Astrocyte of the spinal cord (primary cell): ENCODE measurements at places on chromosomes 4 and X.

DNA sequence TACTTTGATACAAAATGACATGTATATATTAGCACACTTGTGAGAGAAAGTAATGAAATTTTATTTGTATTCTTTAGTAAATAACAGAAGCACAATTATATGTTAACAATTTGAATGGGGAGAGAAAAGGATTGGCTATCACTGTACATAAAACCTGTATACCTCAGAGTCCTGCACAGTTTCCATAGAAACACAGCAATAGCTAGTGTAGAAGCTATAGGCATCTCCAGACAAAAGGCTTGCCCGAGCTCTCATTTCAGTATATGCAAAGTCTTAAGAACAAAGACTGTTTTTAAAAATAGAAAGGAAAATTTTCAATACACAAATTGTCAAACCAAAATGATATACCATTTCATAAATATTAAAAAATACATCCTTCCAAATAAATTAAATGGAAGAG lies 38.5 kb downstream of the GPM6A start:
- DNase-seq: no peak

- no peak for DNase-seq
Measured at GRCh38 chr4:123575291-123575690, 178.7 kb downstream of the SPRY1 start.

GRCh38 chr4:105837037-105837436 lies 58.2 kb upstream of the NPNT start:
- DNase-seq: no peak

DNA sequence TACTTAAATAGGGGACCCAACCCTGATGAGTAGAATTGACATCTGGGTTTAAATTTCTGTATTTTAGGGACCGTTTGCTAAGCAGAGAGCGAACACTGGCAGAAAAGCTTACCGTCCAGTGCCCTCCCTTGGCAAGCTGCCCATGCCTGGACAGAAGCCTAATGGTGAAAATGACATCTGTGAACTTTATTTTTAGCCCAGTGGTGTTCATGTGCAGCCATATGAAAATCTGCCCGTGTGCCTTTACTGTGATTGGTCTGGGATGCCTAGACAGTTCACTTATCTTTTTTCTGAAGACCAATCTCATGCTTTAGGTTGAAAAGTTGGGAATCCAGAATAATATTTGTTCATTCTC lies 1.1 kb downstream of the STBD1 start:
- DNase-seq: no peak

- no peak for DNase-seq
Measured at GRCh38 chr4:5746250-5746649, 35.2 kb downstream of the EVC start.

DNA sequence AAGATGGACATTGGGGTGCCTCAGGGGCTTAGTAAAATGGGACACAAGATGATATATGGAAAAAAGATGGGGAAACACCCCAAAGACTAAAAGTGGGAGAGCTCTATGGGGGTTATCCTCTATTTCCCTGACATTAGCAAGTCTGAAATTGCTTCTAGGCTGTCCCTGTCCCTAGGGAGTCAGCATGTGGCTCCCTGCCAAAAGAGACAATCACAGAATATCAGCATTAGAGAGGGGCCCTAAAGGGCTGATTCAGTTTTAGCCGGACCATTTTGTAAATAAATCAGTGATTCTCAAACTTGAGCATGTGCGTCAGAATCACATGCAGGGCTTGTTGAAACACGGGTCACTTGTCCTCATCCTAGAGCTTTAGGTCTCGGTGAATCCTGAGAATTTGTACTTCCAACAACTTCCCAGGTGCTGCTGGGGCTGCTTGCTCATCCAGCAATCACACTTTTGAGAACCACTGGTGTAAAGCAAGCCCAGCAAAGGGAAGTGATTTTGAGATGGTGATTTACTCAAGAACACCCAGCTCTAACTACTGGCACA lies 165.3 kb upstream of the DGKK start:
- no peak for DNase-seq
